ENCODE measurements at places on chromosomes 5 and 9.
A peak's percentile ranks its signal among the peaks of the same experiment; 100 is the strongest.

- no peak for DNase-seq
Observed at GRCh38 chr5:173557123-173557903, 59.1 kb downstream of the BOD1 start.

GRCh38 chr5:167105941-167106340 lies 1185.5 kb upstream of the WWC1 start:
- DNase-seq = no peak

DNA sequence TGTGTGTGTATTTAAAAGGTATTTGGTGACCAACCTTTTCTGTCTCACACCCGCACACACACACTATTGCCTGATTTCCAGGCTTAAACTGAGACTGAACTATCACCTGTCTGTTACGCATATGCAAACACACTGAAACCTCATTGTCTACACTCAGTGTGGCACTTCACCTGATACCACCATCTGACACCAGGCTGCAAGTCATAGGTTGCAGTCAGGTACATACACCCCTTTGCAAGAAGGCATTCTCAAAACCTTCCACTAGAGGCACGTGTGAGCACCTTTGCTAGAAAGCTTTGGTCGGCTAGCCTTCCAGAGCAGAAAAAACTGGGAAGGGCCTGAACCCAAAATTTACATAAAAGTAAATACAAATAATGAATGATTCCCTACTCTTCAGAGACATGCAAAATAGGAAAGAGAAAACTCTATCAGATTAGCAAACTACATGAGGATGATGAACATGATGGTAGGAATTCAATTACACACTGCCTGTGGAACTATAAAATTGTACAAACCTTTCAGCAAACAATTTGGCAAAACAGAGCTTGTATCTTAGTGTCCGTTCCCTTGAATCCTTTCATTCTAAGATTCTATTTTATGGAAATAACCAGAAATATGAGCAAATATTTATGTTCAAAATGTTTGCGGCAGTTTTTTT lies 5.9 kb upstream of the FOXD1 start:
- DNase-seq = peak; percentile 24

DNA sequence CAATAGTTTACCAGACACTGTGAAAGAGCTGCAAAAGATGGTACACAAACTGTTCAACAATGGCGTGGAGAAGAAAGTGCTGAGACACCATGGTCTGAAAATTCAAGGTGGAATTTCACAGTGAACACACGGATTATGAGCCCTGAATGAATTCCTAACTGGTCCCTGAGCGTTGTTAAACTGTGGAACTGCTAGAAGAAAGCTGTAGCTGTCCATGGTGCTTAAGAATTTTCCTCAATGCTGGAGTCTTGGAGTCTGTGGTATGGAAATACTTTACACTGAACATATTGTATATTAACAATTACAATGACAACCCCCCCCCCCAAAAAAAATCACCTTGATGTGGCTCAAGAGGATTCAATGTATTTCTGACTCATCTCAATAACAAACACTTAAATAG lies 68.5 kb downstream of the SLC24A2 start:
- no peak for DNase-seq

DNA sequence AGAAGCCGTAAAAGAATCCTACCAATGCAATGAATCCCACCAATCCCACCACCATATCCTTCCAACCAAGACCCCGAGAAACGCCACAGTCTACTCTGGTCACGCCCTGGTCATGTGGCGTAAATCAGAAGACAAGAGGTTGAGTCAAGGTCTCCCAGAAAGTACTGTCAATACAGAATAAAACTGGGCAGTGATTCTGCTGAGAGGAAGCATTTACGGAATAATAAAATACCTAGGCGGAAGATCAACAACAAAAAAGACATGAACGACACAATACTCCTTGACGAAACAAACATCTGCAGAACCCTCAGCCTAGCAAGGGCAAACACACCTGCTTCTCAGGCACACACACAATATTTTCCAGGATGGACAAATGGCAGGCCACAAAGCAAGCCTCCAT lies 62.8 kb downstream of the GOLM1 start:
- DNase-seq = no peak

All from SW 1271 (cell line).